ENCODE measurements at places on chromosomes 2 and 18.

- DNase-seq = no peak
Measured at GRCh38 chr2:241437179-241437578, 71.2 kb downstream of the STK25 start.

GRCh38 chr2:219094171-219094570 lies 33.5 kb upstream of the IHH start:
- DNase-seq = no peak

DNA sequence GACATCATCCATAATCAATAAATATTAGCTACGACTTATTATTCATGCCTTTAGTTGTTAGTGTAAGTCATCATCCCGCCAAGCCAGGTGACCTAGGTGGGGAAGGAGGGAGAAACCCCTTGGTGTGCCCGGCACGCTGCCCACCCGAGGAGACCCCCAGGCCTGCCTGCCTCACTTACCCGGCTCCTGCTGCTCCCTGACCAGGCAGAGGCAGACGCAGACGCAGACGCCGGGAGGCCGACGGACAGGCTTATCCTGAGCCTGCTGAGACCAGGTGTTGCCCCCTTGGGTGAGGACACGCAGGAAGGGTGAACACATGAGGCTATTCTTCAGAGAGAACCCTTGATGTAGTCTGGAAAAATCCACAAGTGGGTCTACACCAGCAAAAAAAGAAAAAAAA lies 401.8 kb downstream of the GALR1 start:
- no peak for DNase-seq

GRCh38 chr2:23745726-23746105 lies 181.2 kb downstream of the ATAD2B start:
- DNase-seq = no peak

- no peak for DNase-seq
Measured at GRCh38 chr2:207286106-207286505, 120.4 kb upstream of the KLF7 start.

GRCh38 chr2:195533771-195534642 lies 123.0 kb upstream of the SLC39A10 start:
- DNase-seq = peak; percentile 61

GRCh38 chr18:76195601-76196000 lies 299.4 kb downstream of the ZNF516 start:
- DNase-seq = peak; percentile 56

- no peak for DNase-seq
Measured at GRCh38 chr2:119647440-119648169, 31.4 kb upstream of the TMEM177 start.

DNA sequence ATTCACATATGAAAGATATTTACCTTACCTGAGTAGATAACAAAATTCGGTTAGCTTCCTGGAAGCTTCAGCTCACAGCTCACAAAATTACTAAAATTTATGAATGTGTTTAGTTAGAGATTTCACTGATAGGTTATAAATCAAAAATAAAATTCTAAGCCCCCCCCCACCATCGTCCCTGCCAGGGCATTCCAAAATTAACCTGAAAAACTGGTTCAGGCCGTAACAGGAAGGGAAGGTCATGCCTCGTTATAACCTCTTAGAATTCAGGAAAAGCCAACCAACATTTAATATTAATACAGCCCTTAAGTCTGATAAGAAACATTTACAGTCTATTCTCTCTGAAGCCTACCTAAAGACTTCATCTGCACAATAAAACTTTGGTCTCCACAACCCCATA lies 48.9 kb downstream of the COX7A2L start:
- no peak for DNase-seq

DNA sequence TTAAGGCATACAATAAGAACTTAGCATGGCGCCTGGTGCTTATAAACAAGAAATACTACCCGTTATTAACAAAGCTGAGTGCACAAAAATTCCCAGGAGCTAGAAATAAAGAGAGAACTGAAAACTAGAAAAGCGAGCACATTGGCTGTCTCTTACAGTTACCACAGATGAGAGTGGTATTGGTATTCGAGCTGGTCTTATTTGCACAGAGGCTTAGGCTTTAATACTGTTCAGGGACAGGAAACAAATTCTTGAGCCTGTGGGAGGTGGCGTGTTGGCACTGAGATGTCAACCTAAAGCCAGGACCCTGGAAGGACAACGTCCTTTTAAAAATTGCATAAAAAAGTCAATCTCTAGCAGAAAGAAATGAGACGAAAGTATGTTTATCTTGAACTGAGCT lies 67.3 kb upstream of the IGFBP2 start:
- DNase-seq = no peak

GRCh38 chr2:79982445-79982844 lies 322.1 kb downstream of the LRRTM1 start:
- no peak for DNase-seq

DNA sequence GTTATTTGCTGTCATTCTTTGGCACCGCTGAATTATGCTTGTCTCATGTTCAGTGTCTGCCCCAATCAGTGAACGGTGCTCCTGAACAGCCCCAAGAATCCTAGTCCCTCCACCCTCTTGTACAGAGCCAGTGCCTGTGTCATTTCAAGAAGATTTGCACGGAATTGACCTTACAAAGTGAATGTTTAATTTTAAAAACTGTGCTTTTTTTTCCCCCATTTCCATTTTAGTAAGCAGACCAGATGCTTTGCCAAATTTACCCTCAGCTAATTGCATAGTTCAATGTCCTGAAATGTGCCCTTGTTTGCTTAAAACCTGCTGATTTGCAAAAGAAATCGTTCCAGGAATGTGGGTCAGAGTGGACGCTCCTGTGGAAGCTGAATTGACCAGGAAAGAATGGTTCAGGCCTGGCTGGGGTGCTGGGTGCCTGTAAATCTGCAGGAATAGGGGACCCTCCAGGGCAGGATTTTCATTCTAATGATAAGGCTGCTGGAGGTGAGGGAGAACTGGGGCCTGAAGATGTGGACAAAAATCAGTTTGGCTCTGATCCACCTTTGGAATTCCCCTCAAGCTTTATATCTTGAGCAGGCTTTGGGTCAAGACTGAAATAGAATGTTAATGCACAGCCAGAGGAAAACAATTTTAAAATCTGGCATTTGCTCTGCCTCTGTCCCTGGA lies 20.1 kb downstream of the TMEM17 start:
- peak; percentile 83 for DNase-seq

DNA sequence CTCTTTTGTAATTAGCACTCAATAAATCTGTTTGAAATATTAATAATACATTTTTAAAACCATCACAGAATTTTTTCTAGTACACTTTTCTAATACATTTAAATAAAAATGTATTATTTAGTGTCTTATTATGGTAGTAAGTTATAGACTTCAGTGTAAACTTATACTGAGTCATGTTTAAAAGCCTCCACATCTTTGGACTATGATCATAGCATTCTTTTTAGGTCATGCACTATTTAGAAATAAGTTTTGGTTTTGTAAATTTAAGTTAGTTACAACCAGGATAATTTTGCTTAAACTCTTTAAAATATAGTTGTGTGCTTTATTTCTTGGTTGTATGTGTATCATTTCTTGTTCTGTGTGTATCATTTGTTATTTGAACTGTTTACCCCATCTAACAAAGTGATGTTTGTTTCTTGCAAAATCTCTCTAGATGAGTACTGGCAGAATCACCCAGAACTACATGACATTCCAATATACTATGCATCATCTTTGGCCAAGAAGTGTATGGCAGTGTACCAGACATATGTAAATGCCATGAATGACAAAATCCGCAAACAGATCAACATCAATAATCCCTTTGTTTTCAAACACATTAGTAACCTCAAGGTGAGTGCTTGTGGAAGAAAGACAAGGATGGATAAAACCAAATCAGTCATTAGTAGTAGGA lies 16.7 kb downstream of the CPSF3 start:
- DNase-seq = peak; percentile 20

- no peak for DNase-seq
Measured at GRCh38 chr2:172247203-172247602, 144.5 kb upstream of the DLX2 start.

- no peak for DNase-seq
Measured at GRCh38 chr2:199470672-199471442, 13.1 kb upstream of the SATB2 start.

DNA sequence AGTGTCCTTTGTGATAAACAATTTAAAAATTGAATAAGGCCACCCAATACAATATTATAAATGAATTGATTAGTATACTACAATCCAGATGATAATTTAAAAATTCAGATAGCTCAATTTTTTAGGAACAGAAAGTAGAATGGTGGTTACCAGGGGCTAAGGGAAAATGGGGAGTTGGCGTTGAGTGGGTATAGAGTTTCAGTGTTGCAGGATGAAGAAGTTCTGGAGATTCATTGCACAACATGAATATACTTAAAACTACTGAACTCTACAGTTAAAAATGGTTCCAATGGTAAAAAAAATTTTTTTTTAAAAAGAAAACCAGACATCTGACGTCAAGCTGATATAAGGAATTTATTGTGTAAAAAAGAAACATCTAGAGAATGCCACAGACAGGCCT lies 20.9 kb downstream of the SLC39A6 start:
- DNase-seq = no peak

DNA sequence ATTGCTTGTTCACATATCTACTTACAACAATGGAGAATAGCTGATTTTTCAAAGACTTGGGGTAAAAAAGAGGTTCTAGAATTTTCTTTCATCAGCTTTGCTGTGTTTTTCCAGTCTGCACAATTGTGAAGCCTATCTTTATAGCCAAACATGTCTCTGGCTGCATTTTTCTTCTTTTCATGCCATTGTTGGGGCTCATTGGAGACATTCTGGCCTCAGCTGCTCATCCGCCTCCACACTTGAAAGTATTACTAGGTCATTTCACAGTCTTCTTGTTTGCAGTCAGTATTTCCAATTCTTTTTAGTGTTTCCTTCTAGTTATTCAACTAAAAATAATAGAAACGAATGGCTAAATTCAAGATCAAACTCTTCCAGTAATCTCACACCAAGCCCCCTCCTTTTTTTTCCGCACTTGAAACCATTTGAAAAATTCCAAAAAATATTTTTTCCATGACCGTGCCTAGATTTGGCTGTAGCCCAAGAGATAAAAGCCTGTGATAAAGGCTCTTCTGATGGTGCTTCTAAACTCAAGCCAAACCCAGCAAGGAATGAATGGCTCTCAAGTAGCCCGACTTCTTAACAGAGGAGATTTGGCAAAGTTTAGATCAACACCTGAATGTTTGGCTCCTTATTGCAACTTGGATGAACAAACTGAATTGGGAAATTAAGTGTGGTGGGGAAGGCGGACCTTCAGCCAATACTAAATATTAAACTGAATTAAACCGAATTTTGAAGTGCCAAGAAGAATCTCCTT lies 103.4 kb downstream of the NRP2 start:
- peak; percentile 48 for DNase-seq

DNA sequence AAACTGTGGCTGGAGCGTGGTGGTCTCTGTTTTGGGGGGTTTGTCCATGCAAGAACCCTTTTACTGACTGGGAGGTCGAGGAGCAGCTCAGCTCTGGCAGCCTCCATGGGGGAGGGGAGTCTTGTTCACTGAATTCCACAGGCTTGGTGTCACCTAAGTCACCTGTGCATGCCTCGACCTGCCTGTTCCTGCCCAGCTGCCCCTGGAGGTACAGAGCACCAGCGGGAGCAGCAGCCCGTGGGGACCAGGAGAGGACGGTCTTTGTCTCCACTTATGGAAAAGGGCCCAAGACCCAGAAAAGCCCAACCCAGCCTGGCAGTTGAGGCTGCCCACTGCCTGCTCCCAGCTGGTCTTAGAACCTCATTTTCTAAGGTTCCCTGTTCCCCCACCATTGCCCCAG lies 168.7 kb upstream of the AGAP1 start:
- no peak for DNase-seq

DNA sequence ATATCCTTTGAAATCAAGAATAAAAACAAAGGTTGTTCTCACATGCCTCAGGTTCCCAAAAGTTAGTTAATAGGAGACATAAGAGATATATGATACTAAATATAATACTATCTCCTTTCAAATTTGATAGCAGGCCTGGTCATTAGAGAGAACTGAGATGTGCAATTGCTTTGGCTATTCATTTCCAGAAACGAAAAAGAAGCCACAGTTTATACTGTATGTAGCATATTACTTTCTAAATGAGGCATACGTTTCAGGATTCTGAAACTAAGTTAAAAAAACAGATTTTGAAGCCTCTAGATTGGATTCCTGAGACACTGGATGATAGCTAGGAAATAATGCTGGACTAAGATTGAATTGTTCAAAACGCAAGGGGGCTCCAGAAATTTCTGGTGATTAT lies 7.1 kb downstream of the PPP1R1C start:
- DNase-seq = no peak

DNA sequence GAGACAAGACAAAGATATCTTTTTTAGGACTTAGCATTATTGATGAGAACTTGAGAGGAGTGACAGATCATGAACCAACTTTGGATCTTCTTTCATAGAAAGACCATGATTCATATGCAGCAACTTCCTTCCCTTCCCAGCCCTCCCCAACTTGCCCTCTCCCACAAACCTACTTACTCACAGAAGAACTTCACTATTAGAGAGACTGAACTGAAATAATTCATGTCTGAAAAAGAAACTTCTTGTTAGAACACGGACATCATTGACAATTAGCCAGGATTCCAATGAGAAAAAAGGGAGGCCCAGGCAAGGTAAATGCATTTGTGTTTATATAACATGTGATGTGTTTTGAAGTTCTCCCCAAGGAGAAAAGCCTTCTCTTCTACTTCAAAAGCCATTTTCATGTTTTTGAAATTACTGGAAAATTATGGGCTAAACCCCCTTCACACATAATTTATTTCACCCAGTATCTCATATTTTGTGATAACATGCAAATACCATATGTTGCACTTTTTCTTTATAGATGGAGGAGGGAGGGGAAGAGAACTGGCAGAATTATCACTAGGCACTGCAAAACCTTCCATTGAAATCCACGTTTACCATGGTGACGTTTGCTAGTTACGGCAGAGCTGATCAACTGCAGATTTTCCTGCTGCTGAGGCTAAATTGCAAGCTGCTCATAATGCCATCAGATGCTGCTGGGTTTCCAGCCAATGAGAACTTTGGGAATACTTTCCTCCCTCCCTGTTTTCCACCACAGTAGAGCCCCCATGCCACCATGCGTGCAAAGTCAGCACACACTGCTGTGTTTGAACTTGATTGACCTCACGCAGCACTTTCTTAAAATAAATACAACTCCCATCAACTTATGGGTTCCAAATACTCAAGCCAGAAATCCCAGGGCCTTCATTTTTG lies 294.7 kb downstream of the MEIS1 start:
- no peak for DNase-seq

DNA sequence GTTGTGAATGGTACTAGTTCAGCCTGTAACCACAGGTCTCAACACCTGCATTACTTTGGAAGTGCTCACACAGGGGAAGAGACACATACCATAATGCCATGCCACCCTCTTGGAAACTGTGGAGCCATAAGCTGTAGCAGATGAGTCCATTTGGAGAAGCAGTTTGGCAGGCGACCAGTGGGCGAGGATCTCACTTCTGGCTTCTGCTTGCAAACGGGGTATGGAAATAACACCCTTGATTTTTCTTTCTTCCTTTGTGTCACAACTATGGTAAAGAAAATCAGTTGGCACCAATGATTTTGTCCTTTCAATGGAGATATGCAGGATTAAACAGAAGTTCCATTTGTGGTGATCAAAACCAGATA lies 28.6 kb downstream of the APOB start:
- DNase-seq = no peak

DNA sequence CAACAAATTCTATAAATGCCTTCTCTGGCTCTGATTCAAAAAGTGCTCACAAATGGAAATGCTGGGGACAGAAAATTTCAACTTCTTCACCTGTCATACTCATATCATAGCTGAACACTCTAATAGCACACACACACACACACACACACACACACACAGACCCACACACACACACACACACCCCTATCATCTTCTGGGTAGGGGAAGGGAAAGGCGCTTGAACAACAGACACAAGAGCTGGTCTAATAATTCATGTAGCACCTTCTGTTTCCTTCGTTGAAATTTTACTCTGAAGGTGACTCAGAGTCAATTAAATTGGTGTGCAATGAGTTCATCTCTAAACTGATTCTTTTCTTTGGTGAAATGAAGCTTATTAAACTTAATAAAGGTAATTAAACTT lies 32.9 kb downstream of the CD28 start:
- no peak for DNase-seq
